ENCODE measurements at places on chromosomes 1 and 21.
A peak's percentile ranks its signal among the peaks of the same experiment; 100 is the strongest.

DNA sequence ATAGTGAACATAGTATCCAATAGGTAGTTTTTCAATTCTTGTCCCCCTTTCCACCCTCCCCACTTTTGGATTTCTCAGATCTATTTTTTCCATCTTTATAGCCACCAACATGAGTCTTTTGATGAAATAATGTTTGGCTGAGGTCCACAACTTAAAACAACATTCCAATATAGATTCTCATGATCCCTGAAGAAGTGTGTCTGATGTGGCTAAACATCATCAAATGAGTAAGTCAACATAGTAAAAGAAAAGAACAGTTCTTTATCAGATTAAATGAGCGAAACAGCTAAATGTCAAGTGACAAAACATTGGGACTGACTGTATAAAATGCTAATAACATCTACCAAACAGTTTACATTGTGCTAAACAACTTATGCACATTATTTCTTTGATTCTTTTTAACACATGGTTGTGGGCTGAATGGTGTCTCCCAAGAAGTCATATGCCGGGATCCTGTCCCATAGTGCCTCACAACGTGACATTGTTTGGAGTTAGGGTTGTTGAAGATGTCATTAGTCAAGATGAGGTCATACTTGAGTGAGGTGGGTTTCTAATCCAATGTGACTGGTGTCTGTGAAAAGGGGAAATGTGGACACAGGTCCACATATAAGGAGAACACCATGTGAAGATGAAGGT, 453.6 kb downstream of the LTN1 start:
- DNase-seq, result no peak

DNA sequence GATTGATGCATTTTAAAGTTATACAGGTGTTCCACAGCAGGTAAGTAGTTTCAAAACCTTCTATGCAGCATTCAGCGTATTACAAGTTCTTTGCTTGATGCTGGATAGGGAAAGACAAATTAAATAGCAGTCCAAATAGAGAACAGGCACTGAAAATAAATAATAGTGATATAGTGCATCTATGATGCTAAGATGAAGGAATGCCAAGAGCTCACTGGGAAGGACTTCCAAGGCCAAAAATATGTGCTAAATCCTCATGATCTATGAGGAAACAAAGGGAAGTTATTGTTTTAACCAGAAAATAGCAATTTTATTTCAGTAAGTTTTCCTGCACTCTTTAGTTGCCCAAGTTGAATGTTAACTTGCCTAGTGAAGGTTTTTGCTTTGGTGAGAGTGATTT, 127.8 kb upstream of the GREM2 start:
- no peak for DNase-seq

DNA sequence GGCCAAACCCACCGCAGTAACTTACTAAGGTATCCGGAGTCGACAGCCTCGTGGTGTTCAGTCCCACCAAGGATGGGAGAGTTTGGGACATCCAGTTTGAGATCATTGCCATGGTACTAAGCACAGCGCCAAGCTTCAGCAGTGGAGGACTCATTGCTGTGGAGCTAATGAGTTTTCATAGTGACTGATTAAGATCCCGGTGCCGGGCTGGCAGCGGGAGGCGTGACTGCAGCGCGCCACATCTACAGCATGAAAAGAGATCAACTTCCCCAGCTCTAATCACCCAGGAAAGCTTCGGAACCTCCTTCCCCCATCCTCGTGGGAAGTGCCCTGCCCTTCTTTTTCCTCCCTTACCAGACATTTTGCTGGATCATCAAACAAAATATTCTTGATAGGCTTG, 149.9 kb downstream of the OLFM3 start:
- DNase-seq, result no peak

DNA sequence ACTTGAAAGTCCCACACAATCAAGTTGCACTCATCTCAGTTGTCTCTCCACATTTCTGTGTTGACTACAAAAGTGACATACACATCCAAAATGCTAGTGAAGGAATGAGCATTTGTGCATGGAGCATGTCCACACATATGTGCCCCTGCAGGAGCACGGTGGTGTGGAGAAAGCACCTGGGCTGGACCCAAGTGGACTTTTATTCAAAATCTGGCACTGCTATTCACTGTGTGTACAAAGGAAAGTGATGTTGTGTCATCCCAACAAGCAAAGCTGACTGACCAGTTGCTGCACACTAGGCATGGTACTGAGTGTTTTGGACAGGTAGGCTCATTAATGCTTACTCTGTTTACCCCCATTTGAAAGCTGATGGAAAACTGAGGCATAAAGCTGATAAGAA, 19.3 kb downstream of the CEP104 start:
- no peak for DNase-seq

- no peak for DNase-seq
Observed at GRCh38 chr1:234848972-234849649, 239.1 kb upstream of the IRF2BP2 start.

GRCh38 chr21:39077876-39078275, 105.4 kb downstream of the PSMG1 start:
- no peak for DNase-seq

DNA sequence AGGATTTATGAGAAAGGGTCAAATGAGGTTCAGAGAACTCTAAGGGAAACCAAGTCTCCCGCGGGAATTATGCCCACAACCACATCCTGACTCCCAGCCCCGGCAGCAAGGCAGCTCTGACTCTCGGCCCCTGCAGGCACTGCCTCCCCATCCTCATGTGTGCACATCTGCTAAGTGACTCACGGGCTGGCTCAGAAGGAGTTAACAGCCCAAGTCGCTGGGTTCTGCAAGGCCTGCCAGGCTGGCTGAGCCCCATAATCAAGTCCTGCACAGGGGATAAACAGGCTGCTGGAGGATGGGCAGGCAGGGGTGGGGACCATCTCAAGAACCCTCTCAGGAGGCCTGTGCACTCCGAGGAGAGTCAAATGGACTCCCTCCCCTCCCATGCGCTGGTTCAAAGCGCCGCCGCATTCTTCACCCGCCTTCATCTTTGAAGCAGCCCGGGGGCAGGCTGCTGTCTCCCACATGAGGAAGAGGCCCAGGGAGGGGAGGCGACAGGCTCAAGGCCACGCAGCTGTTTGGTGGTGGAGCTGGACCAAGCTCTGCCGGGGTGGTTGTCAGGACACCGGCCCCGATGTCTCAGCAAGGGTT, 344.3 kb downstream of the MATN1 start:
- DNase-seq, result no peak

- no peak for DNase-seq
Observed at GRCh38 chr1:45785583-45785982, 17.8 kb upstream of the MAST2 start.

- DNase-seq, result no peak
Observed at GRCh38 chr1:67749263-67749843, 64.4 kb downstream of the GADD45A start.

GRCh38 chr1:15173863-15174614, 20.5 kb downstream of the TMEM51 start:
- no peak for DNase-seq

DNA sequence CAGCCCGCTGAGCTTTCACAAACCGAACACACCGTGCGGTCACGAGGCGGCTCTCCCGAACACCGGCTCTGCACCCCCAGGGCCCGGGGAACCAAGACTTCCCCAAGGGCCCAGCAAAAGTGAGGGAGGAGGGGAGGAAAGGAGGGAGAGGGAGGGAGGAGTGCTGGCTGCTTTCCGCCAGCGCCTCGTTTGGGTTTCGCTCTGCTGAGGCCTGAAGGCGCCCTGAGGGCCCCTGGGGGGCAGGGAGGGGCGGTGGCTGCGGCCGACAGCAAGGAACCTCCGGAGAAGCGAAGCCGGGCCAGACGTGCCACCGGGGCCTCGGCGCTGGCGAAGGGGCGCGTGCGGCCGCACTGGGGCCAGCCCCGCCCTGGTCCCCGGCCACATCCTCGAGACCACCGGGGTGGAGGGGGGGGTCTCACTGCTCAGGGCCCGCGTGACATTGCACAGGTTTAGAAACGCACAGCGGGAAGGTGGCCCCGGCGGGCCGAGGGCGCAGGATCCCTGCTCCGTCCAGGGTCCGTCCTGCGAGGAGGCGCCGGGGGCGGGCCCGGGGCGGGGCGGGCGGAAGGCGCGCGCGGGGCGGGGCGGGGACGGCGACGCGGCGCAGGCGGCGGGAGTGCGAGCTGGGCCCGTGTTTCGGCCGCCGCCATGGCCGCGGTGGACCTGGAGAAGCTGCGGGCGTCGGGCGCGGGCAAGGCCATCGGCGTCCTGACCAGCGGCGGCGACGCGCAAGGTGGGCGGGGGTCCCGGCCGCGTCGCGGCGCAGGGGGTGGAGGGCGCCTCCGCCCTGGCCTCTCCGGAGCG, at the start of gene PFKL:
Gene PFKL (plus strand): TSS at position 596 of the 804 bp plus-strand sequence. CDS start 53 bp downstream, at position 649.
- DNase-seq, result peak; percentile 54

DNA sequence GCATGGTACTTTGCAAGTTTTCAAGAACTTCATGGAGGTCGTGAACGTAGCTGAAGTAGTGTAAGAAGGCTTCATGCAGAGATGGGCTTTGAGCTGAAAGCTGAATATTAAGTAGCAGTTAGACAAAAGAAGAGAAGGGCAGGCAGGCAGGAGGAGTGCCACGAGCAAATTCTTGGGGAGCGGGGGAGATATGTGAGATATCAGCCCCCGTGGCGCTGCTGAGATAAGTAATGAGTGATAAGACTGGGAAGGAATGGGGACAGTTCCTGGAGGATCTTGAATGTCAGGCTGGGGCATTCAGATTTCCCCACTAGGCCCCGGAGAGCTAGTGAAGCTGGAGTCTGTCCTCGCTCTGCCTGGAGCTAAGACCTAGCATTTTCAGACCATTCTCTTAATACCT, 27.9 kb upstream of the KIRREL1 start:
- DNase-seq, result no peak

DNA sequence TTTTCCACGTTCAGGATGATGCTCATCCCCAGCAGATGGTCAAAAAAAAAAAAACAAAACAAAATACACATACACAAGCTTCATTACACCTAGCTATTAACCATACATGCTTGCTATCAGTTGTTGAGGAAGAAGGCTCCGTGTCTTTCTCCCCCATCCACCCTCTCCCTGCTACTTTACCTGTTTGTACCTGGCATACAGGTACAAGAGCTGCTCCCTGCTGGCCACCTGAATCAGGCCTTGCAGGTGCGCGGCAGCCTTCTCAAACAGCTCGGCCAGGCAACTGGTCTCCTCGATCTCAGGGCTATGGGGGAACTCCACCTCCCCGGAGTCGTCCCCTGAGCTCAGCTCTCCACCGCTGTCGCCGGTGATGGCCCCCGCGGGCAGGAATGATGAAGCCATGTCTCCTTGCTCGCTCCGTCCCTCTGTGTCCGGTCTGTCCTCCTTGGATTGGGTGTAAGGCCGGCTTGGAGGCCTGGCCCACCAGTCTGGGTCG, 464 bp downstream of the ACBD6 start:
- no peak for DNase-seq

DNA sequence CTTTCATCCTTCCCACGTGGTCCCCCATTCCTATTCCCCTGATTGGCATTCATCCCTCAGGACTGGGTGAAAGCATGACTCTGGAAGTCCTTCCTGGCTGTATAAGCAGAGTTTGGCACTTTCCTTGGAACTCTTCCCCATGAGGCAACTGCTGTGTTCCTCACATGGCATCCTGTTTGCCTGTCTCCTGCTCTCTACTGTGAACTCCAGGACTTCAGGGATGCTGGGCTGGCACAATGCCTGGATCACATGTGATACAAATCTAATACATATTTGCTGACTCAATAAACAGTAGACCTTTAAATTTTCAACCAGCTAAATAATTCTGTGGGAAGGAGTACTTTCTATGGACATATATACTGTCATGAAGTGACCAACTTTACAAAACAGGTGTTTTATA, 46.8 kb upstream of the EDEM3 start:
- no peak for DNase-seq

- DNase-seq, result no peak
Observed at GRCh38 chr1:110696818-110697217, 22.1 kb upstream of the KCNA3 start.

- no peak for DNase-seq
Observed at GRCh38 chr1:23727362-23727811, 15.9 kb upstream of the ELOA start.

DNA sequence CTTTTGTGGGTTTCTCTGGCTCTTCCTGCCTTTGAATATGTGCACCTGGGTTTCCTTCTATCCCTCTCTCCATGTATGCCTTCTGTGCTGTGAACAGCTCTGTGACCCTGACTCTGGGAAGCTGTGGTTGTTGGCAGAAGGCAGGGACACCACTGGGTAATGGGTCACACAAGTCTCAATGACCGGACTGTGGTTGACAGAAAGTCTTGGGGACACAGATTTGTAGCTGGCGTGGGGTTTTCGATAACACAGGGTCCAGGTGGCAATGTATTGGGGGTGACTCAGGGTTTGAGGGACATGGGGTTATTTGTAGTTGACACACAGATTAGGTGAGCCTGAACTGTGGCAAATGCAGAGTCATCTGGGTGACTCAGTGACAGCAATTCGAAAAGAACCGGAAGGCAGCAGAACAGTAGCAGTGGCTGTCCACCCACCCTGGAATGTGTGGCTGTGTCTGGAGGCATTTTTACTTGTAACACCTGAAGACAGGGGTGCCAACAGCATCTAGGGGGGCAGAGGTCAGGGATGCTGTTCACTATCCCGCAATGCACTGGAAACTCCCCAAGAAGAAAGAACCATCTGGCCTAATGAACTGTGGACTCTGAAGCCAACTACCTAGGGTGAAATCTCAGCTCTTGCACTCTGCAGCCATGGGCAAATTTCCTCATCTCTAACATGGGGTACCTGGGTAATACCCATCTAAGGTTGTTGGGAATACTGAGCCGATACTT, 13.0 kb upstream of the SLC6A9 start:
- no peak for DNase-seq

GRCh38 chr1:235057385-235058306, 71.0 kb downstream of the TOMM20 start:
- DNase-seq, result no peak

GRCh38 chr21:45211661-45212060, 76.0 kb downstream of the POFUT2 start:
- no peak for DNase-seq

DNA sequence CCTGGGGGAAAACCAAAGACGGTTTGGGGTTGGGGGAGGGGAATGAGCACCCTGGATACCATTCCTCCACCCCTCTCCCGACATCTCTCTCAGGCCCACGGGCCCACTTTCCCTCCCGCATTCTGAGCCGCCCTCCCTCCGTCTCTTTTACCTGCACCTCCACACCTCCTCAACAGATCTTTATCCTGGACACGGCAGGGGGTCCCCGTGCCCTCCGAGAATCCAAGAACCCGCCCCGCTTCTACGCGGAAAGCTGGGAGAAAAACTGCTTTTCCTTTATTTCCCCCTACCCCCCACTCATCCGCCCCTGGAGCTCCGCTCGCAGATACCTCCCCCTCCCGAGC, 108.8 kb downstream of the NAV1 start:
- DNase-seq, result no peak

DNA sequence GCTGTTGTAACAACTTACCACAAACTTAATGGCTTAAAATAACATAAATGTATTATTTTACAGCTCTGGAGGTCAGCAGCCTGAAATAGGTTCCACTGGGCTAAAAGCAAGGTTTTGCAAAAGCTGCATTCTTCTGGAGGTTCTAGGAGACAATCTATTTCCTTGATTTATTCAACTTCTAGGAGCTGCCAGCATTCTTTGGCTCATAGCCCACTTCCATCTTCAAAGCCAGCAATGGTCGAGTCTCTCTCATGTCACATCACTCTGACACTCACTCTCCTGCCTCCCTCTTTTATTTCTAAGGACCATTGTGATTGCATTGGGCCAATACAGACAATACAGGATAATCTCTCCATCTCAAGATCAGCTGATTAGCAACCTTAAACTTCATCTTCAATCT, 15.1 kb upstream of the FOXJ3 start:
- no peak for DNase-seq

Data from stimulated activated naive CD4-positive, alpha-beta T cell (primary cell).